CD4-positive, alpha-beta T cell (primary cell): ENCODE measurements at places on chromosomes 6 and 20.

DNA sequence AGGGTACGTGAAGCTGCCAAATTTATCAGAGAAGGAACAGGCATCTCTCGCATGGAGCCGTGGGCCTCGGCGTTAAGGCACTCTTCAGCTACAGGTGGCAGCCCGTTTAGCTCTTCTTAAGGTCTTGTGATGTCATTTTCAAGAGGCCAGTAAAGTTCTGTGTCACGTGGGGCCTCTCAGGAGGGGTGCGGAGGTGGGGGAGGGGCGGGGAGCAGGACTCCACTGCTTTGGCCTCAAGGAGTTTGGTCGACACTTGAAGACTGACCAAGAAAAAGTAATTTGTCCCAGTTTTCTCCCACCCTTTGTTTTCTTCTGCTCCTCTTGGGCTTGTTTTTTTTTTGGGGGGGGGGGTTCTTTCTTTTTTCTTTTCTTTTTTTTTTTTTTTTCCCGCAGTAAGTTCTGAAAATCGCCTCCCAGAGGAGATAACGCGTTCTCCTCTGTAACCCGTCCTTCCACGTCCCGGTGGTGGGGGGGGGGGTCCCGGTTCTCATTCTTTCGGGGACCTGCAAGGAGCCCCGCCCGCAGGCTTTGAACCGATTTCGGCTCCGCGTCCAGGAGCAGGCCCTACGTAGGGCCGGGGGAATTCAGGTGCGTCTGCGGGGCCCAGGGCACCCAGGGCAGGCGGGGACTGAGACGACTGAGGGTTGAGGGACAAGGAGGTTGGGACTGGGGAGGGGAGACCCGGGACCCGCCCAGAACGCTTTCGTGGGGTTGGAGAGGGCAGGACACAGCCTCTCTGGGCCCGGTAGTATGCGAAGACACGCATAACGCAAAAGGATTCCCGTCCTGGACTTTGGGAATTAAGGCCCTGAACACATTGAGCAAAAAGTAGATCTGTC lies 26.0 kb downstream of the GPX6 start:
- DNase-seq: no peak

DNA sequence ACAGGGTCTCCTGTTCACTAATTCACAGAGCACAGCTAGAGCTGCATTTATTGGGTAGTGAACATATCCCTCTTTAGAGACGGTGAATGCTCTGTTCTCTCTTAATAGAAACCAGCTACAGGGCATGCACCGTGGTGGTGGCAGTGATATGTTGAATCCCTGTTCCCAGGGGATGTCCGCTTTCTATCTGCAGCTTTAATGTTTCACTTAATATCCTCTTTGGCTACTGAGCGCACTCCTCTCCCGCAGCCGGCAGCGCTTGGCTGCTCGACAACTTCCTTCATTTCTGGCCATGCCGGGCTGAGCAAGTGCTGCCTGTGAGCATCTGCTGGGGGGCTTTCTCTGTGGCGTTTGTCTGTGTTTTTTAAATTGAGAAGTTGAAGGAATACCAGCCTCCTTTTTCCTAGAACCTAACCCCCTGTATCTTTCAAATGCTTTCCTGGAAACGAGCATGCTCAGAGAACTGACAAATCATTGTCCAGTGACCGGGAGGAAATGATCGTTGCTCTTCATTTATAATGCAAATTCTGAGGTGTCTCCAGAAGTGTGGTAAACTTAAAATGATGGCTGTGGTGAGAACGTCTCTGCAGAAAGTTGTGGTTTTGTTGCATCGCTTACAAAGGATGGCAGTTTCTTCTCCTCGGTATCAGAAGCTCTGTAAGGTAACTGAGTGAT lies 297.9 kb downstream of the UTRN start:
- no peak for DNase-seq

DNA sequence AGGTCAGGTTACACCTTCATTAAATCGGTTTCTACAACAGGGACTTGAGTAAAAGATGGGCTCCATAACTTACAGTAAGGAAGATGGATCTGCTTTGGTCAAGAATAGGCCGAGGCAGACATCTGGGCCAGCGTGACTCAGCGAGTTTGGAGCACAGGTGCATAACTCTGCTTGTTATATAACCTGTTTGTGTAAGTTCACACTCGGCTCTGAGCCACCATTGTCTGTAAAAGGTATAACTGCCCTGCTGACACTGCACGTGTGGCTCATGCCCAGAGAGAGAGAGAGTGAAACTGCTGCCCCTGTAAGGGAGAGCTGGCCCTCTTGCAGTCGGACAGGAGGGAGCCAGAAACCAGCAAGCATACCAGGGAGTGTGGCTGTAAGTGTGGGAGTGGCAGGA lies 737.9 kb upstream of the SLC35B3 start:
- no peak for DNase-seq

DNA sequence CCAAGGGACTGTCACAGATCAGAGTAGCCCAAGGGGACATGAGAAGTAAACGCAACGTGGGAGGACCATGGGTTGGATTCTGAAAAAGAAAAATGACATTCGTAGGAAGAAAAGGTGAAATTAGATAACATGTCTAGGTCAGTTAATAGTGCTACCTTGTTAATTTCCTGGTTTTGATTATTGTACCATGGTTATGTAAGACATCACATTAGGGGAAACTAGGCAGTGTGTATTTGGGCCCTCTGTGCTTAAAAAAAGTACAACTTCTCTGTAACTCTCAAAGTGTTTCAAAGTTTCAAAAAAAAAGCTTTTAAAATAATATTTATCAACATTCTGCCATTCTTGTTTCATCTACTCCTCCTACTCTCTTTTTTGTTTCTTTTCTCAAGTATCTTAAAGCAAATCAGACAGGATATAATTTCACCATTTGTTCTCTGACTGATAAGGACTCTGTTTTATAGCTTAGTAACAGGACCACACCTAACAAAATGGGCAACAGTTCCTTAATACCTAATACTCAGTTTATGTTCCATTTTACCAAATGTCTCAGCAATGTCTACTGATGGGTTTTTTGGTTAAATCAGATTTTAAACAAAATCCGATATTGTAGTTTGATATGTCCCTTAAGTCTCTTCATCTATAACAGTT lies 97.1 kb upstream of the PLCB4 start:
- DNase-seq: no peak

DNA sequence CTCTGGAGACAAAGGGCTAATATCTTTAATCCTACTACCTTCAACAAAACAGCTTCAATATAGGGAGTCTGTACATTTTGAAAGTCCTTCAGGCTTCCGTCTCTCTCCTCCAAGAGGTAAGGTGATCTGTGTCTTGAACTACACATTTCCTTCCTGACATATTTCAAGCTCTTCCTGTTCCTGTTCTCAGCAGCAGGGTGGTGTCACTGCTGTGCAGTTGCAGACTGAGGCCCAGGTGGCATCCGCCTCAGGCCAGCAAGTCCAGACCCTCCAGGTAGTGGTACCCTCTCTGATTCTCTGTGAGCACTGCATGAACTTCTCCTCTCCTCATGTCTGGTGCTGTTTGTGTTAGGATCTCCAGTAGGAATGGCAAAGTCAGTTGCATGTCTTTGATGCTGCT lies 7.8 kb downstream of the NFYA start:
- no peak for DNase-seq
